Heart right ventricle (tissue), 16 donors: ENCODE measurements at places on chromosomes 16 and 17.

DNA sequence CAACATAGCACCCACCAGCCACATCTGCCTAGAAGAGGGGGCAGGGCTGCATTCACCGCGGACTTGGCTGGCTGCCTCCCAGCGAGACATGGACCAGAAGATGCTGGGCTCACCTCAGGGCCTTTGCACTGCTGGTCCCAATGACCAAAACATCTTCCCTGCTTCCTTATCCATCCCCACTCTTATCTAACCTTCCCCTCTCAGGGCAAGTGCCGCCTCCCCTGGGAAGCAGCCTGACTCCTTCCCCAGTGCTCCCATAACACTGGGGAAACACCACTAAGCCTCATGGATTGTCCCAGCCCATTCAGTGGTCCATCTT, 5.7 kb downstream of the TMC6 start:
- no peak for DNase-seq

- no peak for DNase-seq
Observed at GRCh38 chr16:22632606-22633005, 121.9 kb downstream of the NPIPB5 start.

DNA sequence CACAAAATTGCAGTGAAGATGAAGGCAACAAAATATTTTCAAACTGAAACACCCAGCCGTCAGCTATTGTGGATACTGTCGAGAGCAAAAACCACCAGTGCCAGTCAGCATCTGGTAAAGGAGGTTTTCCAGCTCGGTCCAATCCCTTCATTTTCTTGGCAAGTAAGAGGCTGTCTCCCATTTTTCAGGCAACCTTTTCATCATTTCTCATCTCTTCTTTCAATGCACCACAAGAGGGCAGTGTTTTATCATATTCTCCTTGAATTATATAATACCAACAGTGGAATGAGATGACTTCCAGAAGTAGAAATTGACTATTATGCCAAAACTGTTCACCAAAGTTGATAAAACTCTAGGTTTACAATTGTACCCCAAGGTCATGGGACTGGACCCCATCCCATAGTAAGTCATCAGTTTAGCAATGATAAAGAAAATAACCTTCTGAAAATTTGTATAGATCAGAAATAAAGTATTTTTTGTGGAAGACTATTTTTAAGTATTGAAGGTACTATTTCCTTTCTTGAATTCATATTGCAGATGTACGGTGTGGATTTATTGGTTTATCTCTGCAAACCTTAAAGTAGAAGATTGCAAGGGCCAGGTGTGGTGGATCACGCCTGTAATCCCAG, 16.8 kb downstream of the NQO1 start:
- no peak for DNase-seq

GRCh38 chr16:60107437-60107836, 1373.3 kb upstream of the GOT2 start:
- peak; percentile 19 for DNase-seq

GRCh38 chr16:8673611-8674412, 605 bp upstream of the ABAT start:
- DNase-seq = no peak

- DNase-seq = no peak
Observed at GRCh38 chr17:32503251-32504165, 16.7 kb downstream of the CDK5R1 start.
